T1000 (cell line): ENCODE measurements at places on chromosomes 3 and 15.
A peak's percentile ranks its signal among the peaks of the same experiment; 100 is the strongest.

DNA sequence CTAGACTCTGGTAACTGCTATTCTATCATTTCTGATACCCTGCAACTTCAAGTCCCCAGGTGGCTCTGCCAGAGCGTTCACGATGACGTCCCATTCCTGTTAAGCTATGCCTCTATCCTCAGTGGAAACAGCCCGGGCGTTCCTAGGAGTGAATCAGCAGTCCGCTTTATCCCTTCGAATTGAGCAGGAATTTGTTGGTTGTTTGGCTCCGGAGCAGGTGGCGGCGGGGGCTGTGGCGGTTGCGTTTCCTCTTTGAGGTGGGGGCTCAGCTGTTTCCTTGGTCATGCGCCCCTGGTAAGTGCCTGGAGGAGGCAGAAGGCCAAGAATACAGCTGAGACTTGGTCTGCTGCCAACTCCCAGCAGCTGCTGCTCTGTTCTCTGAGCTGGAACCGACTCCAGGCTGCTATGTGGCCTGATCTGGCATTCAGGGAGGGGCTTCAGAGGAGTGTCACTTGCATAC is 25.2 kb downstream of the ARPP21 start:
- DNase-seq, result no peak

GRCh38 chr3:55330355-55330754 is 156.8 kb downstream of the WNT5A start:
- peak; percentile 59 for DNase-seq

- DNase-seq, result no peak
Observed at GRCh38 chr15:92907229-92907628, 7.1 kb downstream of the CHD2 start.

- DNase-seq, result no peak
Observed at GRCh38 chr15:50381438-50381837, 26.4 kb upstream of the GABPB1 start.

DNA sequence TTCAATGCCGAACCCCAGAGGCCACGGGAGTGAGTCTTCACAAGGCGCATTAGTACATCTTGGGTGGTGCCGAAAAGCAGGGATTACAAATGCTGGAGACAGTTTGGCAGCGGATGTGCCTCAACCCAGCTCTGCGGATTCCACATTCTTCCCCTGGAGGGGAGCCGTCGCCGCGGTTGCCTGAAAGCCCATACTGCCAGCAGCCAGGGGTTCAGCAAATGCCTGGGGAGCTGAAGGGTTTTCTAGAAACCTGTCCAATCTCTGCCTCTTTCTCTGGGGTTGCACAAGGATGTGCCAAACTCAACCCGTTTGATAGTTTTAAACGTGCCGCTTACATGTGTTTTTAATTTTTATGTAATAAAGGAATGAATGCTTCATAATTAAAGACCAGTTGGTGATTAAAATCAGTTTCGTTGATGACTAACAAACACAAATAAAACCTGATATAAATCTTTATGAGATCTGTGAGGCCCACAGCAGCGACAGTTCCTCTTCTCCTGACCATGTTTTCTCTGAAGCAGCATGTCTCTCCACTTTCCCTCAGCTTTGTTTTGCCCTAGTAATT is 74.6 kb upstream of the LEKR1 start:
- DNase-seq, result peak; percentile 23

DNA sequence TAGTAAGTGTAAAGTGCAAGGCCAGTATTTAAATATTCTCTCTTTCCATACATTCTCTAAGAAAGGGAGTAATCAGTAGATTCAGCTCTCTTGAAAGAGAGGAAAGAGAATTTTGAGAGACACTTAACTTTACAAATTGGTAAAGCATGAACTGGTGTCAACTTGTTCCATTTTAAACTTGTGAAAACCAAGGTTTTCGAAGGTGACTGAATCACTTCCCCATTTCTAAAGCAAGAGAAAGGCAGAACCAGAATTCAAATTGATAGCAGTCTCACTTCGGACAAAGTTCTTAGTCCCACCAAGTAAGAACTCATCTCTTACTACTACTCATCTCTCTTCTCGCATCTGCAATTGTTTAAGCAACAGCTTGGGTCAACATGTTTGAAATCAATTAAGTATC is 22.4 kb downstream of the TJP1 start:
- no peak for DNase-seq

DNA sequence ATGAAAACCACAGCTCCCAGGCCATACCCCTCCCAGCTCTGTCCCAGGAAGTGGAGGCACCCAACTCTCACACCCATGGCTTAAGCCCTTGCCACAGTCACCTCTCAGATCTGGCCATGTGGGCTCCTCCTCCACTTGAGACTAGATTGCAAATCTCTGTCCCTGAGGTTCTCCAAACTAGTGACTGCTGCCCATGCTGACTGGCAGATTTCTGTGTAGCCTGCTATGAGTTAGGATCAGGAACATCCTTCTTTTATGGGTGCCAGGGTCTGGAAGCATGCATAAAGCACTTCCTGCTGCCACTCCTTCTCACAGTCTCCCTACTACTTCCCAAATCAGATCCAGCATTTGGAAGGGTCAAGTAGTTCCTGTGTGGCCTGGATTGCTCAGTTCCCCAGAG is 59.6 kb upstream of the GOLIM4 start:
- no peak for DNase-seq

DNA sequence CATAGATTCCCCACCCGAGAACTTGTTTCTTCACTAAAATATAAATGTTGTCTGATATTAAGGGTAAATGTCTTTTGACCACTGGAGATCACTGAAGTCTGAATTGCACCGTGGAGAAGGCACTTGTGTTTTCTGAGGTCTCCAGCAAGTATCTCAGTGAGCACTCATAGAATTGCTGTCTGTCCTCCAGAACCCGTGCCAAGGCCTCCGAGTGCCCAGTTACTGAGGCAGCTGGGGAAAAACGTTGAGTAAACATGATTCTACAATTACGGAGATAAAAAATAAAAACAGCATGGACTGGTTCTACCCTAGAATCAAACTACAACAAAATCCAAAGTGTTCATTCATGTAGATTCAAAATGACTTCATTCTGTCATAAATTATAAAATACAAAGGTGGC is 60.0 kb downstream of the MLH1 start:
- no peak for DNase-seq

- no peak for DNase-seq
Observed at GRCh38 chr3:152938974-152939636, 104.2 kb downstream of the P2RY1 start.

GRCh38 chr15:47652328-47652727 is 65.0 kb upstream of the SEMA6D start:
- DNase-seq, result no peak

DNA sequence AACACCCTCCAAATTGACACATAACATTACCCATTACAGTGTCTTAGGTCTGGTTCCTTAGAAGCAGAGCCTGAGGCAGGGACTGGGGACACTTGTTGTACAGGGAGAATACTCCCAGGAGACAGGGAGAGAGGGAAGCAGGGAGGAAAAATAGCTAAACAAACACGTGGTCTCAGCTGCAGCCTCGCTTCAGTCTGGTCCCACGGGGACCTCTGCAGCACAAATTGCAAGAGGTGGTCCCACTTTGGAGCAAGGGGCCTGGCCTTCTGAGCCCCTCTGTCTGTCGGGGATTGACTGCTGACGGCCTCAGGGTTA is 25.0 kb upstream of the PLA2G4D start:
- no peak for DNase-seq

DNA sequence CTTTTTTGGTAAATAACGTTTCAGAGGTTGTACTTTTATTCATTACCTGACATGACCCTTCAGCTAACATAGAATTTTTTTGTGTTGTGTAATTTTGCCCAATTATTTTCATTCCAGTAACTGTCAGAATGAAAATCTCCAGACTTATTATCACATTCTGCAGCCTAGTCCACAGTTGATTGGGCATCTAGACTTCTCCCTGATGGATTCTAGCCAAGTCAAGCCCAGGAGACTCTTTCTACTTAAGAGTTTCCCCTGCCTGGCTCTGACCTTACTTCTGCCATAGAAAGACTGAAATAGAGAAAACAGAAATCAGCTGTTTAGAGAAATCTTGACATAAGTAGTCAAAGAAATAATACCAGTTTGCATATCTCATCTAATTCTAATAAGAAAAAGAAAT is 82.9 kb upstream of the CDAN1 start:
- DNase-seq, result no peak

DNA sequence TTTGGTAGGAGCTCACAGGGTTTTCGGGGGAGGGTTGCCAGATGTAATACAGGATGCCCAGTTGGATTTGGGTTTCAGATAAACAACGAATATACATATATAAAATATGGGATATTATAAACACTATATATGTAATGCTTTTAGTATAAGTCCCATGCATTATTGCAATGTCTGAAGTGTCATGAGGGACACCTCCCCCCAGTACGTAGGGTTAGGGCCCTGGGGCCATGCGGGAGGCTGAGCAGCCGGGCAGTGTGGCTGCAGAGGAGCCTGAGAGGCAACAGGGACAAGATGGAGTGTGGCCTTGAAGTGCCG is 148.9 kb downstream of the SMAD6 start:
- DNase-seq, result no peak

GRCh38 chr15:80640531-80641121 is 54.5 kb upstream of the ABHD17C start:
- no peak for DNase-seq
